ENCODE measurements at places on chromosomes 7 and 10.

GRCh38 chr7:117119192-117119924, 166.1 kb downstream of the ST7 start:
- DNase-seq = peak; percentile 78

GRCh38 chr10:70363971-70364771, 18.3 kb downstream of the LRRC20 start:
- DNase-seq = peak; percentile 95

- DNase-seq = no peak
These were observed 16.6 kb downstream of the CRTAC1 start for GRCh38 chr10:98013776-98014175.

- no peak for DNase-seq
These were observed 11.6 kb downstream of the NKX6-2 start for GRCh38 chr10:132774181-132774901.

DNA sequence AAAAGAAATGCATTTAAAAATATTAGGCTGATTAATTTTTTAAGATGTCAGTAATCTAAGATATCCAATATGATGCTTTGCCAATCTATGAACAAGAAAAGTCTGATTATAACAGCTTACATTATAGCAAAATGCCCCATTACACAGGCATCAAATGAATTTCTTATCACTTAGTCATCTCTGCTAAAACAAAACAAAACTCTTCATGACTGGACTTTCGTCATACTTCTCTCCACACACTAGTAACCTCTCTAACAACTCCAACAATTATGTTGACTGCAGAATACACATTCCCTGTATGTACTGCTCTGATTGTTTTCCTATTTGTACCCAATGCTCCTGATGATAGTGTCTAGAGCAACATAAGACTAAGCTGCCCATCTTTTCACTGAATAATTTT, 3.8 kb upstream of the MKI67 start:
- DNase-seq = no peak
